Dermis microvascular lymphatic vessel endothelial cell (primary cell): ENCODE measurements at places on chromosomes 12 and 14. TPM values are rescaled to one million over a fixed set of nuclear protein-coding genes. Genes with fewer than 3 reads are reported as not detected.

CLEC7A gene
- 0.25 and 0.26 TPM in 2 replicates for total RNA-seq

GPRC5D gene
- not detected in 2 replicates for total RNA-seq

CPM gene
- 0.64 and 1.0 TPM in 2 replicates for total RNA-seq

TGFB3 gene
- total RNA-seq: 2.1 and 4.9 TPM in 2 replicates

ACTN1 gene
- total RNA-seq: 152 and 367 TPM in 2 replicates

CATSPERB gene
- total RNA-seq: 0.13 and 1.6 TPM in 2 replicates

DNA sequence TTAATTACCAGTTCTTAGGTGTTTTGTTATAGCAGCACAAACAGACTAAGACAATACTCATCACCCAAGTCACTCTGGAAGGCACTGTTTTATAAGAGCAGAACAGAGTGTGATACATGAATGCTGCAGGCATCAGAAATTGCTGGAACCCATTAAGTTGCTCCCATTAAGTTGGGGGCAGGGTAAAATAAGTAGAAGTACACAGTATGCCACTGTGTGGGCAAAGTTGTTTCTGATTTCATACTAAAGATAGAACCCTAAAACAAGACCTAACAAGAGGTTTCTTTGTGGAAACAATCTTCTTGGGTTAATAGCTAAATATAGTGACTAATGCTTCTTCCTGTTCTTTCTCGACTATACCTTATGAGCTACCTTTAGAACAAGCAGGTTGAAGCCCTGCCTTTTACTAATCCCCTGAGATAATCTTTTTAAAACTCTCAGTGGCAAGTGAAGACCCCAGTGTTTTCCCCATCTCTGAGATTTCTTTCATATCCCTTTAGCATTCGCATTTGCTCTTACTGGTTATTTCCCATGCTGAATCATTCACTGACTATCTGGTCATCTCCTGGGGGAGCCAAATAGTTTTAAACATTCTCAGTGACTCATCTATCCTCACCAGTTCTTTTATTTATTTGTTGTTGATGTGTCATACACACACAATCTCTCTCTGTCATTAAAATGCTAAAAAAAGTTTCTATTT, 52.3 kb downstream of the SOCS2 start:
- peak; percentile 76 for DNase-seq

DNA sequence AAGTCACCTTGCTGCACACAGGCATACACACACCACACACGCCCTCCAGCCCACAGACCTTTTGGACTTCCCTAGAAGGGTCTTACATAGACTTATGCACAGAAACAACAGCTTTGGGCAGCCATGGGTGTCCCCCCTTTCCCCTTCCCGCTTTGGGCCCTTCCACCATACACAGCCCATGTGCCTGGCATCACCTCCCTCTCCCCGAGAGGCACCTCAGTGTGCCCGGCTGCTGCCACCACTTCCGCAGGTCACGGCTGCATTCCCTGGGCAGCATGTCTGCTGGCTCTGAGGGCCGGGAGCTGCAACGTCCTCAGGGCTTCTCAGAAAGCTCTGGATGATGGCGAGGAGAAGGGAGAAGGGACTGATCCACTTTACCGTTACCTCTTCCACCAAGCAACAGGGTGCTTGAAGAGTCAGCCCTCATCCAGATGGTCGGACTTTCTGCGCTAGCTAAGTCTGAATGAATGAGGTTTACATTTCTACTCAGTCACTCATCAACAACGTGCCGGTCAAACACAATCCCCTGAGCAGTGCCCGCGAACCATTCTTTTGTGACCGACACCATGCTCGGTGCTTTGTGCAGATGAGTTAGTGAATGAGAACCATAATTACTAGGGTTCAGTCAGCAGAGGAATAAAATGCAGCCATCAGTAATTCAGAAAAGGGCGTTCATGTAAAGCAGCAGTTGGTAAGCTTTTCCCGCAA, 72.2 kb upstream of the BCL11B start:
- DNase-seq: no peak

DNA sequence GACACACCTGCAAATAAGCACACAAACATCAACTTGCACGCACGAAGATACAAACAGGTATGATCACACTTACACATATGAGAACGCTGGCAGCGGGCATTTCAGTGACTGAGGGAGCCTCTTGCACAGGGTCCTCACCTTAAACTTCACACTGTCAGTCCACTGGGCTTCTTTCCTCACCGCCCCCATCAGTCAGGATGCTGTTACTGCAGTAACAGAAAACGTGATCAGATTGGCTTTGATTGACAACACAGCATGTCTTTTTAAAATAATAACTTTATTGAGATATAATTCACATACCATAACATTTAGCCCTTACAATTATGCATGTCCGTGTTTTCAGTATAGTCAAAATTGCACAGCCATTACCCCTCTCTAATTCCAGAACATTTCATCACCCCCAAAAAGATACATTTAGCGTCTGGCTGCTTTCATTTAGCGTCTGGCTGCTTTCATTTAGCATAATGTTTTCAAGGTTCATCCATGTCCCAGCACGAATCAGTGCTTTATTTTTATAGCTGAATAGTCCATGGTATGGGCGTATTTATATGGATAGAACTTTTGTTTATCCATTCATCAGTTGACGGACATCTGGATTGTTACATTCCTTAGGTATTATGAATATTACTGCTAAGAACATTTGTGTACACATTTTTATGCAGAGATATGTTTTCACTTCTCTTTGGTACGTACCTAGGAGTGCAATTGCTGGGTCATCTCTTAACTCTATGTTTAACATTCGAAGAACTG, 8.4 kb downstream of the CCDC197 start:
- DNase-seq: peak; percentile 9

- no peak for DNase-seq
Observed at GRCh38 chr12:108717243-108717642, 14.1 kb downstream of the CORO1C start.

GRCh38 chr12:25352083-25352918, 101.6 kb upstream of the KRAS start:
- no peak for DNase-seq

GRCh38 chr14:96096639-96097610, 57.8 kb downstream of the C14orf132 start:
- DNase-seq: no peak

GRCh38 chr14:99937475-99938244, 127.6 kb upstream of the EVL start:
- no peak for DNase-seq

GRCh38 chr12:104057771-104058197, 6.5 kb upstream of the HCFC2 start:
- no peak for DNase-seq

DNA sequence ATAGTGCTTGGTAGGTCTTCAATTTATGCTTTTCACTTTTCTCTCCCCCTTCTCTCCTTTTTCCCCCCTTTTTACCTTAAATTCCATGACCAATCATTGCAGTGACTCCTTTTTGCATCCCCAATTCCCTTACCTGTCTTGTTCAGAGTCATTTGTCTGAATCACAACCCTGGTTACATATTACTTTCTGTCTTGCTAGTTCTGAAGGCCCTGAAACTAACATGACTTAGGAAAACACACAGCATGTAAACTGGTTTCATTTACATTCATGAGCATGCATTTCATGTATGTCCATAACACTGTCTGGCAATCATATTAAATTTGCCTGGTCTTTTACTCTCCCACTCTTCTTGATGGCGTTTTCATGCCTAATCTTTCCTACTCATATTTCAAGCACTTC, 20.3 kb upstream of the FOXG1 start:
- DNase-seq: no peak

- DNase-seq: peak; percentile 16
Observed at GRCh38 chr12:56079723-56080555, at the start of gene ERBB3. TSS of gene ERBB3 (plus strand) at chr12:56080165. CDS start at chr12:56080301, 136 bp downstream.

- no peak for DNase-seq
Observed at GRCh38 chr14:102901633-102902032, 20.8 kb upstream of the AMN start.

DNA sequence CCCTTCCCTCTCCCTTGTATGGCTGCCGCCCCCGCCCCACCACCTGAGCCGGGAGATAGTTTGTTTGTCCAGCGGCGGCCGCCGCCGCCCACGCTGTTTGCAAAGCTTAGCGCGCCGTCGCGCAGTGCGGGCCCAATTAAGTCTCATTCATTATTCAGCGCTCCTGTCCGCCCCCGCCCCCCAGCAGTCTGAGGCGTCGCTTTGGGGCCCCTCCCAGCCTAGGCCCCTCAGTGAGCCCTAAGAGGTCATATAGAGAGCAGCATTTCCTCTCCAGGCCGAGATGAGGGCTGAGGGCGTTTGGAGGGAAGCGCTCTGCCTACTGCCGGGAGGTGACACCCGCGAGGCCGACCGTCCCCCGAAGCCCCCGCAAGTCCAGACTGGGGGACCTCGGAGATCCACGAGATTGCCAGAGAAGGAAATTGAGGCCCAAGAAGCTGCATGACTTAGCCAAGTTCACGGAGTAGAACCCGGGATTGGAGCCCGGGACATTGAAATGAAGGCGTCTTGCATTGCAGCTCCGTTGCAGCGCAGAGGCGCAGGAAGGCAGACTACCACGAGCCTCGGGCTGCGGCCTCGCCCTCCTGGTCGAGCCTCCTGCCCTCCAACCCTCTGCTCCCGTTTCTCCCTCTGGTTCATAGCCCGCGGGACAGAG, at the start of gene DNAJC22:
DNAJC22 (plus strand) TSS at position 230 of the 652 bp plus-strand sequence. CDS start 1,985 bp downstream, outside the sequence.
- no peak for DNase-seq

- DNase-seq: peak; percentile 55
Observed at GRCh38 chr12:69052613-69053408, 119.8 kb upstream of the CPM start.

DNA sequence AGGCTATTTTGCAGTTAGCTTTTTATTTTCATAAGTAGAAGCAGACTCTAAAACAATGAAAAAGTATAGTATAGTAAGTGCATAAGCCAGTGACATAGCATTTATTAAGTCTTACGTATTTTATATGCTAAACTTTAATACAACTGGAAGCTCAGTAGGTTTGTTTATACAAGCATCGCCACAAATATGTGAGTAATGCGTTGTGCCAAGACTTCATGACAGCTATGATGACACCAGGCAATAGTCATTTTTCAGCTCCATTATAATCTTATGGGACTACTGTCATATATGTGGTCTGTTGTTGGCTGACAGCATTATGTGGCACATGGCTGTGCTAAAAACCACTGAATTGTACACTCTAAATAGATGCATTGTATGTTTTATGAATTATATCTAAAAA, 40.3 kb downstream of the SLC38A2 start:
- DNase-seq: no peak

GRCh38 chr14:74574090-74574433, 38.0 kb downstream of the LTBP2 start:
- DNase-seq: no peak

GRCh38 chr12:111448846-111449790, 43.4 kb downstream of the SH2B3 start:
- no peak for DNase-seq

DNA sequence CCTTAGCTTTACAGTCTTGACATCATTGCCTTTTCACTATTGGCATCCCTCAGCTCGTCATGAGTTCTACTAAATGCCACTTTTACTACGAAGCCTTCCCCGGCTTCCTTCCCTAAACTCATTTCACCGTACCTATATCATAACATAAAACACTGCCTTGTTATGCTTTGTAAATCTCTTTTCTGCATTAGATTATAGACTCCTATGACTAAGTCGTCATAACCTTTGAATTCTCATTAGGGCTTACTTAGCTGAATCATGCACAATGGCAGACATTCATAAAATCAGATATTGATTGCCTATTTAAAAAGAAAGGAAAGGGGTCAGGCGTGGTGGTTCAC, 21.0 kb downstream of the BTG1 start:
- no peak for DNase-seq

DNA sequence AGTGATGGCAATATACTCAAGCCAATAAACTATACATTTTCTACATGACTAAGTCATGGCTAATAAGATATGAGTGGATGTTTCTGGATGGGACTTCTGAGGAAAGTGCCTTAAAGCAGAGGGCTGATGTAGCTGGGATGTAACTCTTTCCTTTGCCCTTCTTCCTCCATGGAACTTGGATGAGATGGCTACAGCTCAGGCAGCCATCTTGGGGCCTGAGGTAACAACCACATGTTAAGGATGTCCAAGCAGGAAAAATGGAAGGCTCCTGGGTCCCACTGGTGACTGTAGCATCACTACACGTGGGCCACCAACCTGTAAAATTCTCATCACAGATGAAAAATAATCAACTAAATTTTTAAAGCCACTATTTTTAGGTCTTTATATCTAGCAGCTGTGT, 54.4 kb upstream of the GRIP1 start:
- no peak for DNase-seq

DNA sequence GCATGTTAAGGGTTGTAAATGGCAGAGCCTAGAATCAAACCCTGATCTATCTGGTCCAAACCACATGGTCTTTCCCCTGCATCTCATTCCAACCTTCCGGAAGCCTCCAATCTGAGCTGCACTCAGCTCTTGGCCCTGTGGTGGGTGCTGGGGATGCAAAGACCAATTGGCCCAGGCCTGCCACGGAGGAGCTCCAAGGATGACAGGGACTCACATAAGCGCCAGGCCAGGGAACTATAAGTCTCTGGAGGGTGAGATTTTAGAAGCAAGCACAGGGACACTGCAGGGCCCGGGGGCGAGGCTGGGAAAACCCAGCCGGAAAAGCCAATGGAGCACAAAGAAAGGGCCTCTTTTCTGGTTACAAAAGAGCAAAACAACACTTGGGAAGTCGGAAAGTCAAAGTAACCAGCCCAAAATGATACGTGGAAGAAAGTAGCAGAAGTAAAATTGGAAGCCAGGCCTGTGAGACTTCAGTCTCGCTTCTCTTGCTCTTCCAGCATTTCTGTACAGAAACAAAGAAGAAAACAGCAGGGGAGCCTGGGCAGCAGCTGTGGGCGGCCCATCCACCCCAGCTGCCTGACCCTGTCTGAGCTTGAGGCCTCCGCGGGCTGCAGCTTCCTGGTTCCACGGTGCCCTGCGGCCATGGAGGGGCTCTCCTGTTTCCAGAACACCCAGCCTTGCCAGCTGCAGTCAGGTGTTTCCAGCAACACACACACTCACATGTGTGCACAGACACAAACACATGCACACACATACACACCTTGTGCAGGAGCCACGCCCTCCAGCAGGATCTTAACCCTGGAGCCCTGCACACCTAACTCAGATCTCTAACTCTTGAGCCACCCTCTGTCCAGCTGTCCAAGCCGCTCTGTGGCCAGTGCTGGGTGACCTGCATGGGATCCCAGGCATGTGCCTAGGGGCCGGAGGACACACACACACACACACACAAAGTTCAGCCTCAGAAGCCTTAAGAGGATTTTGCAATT, 178.2 kb downstream of the BCL11B start:
- DNase-seq: no peak

DNA sequence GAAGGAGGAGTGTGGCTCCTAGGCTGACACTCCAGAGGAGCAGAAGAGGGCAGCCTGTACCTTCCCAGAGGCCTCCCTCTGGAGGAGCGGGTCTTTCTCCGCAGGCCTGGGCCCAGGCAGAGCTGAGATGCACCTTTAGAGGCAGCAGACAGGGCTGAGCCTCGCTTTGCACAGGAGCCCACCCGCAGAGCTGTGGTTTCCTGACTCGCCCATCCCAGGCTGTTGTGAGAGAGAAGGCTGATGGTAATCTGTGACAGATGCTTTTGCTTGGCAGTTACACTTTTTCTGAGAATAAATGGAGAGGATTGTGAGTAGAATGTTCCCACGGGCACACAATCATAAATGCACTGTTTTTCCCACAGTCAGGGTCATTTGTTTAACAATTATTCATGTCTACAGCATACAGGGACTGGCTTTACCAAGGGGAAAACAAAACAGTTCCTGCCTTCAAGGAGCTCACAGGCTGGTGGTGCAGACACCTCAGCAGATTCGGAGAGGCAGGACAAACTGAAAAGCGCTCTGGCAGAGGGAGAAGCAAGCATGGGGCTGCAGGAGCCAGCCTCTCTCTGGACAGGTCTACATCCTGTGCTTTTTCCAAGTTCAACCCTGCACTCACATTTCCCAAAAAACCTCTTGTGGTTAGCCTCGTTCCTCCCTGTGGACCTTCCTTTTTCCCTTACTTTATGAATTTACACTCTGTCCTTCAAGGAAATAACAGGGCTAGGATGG, 13.9 kb downstream of the EVL start:
- DNase-seq: no peak

- no peak for DNase-seq
Observed at GRCh38 chr12:64673490-64674169, 63.3 kb downstream of the RASSF3 start.
